Stimulated activated CD8-positive, alpha-beta memory T cell treated with anti-CD3 and anti-CD28 coated beads, Interleukin-2, amount 100 ng/mL, for 48 hours (primary cell): ENCODE measurements at places on chromosomes 2 and 18.

DNA sequence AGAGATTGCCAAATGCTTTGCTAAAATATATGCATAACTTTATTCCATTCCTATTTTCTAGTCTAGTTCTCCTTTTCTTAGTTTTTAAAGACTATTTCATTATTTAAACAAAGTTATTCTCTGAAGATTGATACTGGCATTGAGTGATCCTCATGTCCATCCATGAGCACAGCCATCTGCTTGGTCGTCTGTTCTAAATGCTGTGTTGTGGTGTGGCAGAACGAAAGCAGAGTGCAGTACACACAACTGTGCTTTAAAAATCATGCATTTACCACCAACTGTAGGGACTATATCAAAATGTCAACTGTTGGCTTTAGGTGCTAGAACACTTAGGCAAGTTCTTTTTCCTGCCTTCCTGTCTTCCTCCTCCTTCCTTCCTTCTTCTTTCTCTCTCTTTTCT is 226.6 kb downstream of the ACKR3 start:
- no peak for DNase-seq

DNA sequence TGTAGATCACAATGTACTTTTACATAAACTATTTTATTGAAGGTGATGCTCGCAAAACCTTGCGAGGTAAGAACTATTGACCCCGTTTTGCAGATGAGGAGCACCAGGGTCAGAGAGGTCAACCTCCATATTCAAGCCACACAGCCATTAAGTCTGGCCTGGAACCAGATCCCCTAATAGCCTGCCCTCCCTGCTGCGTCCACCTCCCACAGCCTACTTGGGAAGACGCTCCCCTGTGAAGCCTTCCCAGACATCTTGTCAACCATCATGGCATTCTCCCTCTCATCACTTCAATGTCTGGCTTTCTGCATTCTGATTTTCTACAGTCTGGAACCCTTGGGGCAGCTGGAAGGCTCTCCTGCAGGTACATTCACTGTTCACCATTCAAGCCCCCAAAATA is 101.0 kb downstream of the TTC32 start:
- DNase-seq = no peak

DNA sequence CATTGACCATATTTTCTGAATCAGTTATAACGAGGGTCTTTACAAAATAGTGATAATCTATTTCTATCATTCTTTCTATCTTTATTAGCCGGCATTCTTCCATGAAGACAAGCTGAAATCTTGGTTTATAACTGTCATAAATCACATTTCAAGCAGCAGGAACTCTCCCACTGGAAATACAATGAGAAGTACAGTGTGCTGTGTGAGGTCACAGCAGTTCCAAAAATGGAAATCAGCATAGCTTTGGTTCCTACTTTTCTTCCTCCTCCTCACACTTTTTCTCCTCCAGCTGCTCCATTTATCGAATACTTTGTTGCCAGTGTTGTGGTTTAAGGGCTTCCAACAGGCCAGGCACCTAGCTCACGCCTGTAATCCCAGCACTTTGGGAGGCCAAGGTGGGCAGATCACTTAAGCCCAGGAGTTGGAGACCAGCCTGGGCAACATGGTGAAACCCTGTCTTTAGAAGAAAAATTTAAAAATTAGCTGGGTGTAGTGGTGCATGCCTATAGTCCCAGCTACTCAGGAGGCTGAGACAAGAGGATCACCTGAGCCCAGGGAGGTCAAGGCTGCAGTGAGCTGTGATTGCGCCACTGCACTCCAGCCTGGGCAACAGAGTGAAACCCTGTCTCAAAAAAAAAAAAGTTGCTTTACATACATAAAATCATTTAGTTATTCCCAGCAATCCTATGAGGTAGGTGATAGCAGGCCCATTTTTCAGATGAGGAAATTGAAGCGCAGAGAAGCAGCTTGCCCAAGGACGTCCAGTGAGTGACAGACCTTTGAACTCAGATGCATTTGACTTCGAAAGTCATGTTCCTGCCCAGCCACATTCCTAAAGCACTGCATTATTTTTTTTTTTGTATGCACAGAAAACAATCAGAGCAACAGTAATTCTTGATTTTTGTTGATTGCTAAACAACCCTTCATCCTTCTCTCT is 34.0 kb upstream of the GPR55 start:
- no peak for DNase-seq

- DNase-seq = no peak
Measured at GRCh38 chr2:150485871-150486538, 1.5 kb downstream of the RND3 start.

DNA sequence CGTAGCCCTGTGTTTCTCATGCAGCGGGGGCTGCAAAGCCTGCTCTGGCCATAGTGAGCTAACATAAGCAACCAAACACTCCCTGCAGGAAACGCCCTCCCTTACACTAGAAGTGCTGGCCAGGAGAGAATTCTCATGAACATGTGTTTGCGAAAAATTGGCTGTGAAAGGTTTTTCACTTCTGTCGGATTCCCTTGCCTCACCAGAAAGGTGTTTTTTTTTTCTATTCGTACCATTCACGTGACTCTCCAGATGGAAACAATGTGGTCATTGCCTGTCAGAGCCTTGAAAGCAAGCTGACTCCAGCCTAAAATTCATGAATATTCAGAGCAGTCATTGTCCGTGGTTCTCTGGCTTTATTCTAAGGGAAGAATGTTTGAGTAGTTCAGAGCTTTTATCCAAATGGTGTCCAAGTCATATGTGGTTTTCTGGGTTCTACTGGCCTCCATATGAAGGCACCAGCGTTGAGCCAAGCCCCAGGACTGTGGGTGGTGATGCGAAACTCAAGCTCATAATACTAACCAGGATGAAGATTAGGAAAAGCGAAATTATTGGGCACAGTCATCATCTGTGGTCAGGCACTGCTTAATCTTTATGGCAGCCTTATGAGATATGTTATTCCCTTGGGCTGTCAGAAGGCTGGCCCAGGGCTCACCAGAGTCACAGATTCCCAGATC is 236.4 kb downstream of the ALPK2 start:
- DNase-seq = no peak

- peak; percentile 43 for DNase-seq
Measured at GRCh38 chr18:13446610-13447461, 228.3 kb downstream of the LDLRAD4 start.

GRCh38 chr2:51553476-51553875 is 521.5 kb upstream of the NRXN1 start:
- DNase-seq = no peak

DNA sequence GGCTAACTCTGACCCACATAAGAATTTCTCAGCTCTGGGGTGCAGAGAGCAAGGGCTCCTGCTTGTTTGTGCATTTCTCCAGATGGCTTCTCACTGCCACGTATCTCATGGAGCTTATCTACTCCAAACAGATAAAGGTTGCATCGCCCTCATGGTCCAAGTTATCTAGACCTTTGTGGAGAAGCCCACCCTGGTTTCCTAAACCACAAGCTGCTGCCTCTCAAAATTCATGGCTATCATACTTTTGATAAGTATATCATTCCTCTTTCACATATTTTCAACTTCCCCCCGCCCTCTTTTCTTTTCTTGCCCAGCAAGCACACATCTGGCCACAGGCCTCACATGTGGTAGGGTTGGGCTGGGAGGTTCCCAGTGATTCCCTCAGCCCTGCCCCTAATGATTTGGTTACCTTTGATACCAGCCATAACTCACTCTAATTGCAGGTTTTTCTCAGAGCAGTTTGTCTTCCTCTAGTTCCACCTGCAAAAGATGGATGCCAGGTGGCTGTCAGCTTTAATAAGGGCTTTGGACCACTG is 146.0 kb downstream of the RHBDD1 start:
- DNase-seq = no peak

DNA sequence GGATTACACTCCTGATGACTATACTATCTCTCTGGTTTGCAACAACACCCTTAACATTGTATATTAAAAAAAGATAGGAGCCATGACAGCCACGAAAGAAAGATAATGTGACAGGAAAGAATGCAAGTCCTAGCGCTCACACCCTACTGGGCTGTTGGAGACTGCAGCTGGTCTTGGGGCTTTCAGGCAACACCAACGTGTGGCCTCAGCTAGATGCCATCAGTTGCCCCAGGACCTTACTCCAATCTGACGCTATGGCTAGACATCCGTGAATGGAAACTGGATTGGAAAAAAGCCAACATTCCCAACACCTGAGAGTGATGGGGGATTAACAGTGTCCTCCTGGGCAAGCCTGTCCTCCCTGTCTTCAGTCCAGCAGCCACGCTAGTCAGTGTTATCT is 357.4 kb upstream of the GULP1 start:
- no peak for DNase-seq

- no peak for DNase-seq
Measured at GRCh38 chr2:85921659-85922058, 32.9 kb upstream of the ST3GAL5 start.

GRCh38 chr18:33802955-33803354 is 224.9 kb downstream of the ASXL3 start:
- no peak for DNase-seq

DNA sequence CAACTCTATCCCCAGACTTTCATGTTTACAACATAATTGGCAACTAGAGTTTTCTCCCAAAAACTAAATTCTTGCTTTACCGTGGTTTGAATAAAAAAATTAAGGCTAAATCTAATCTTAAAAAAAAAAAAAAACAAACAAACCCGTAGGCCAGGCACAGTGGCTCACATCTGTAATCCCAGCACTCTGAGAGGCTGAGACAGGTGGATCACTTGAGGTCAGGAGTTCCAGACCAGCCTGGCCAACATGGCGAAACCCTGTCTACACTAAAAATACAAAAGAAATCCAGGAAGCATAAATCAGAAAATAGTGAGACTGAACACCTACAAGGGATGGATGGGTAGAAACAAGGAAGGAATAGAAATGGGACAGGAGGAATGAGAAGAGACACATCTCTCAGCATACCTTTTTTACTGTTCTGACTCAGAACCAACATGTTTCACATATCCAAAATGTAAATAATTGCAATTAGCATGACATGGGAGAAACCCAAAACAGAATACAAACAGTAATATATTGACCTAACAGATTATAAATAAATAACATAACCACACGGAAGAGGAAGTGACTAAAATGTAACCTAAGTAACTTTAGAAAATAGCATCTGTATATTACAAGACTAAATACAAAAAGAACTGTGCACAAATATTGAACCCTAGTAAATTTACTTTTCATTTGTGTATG is 17.5 kb downstream of the MGAT4A start:
- no peak for DNase-seq

GRCh38 chr2:175726223-175726622 is 275.8 kb downstream of the LNPK start:
- DNase-seq = no peak

GRCh38 chr2:204015118-204015843 is 78.7 kb downstream of the ICOS start:
- no peak for DNase-seq

- DNase-seq = no peak
Measured at GRCh38 chr18:5941890-5942289, 46.6 kb upstream of the TMEM200C start.

GRCh38 chr2:107717661-107718060 is 109.0 kb upstream of the RGPD4 start:
- DNase-seq = no peak

- DNase-seq = no peak
Measured at GRCh38 chr18:45201489-45201888, 413.8 kb upstream of the SLC14A2 start.

GRCh38 chr2:10947005-10947440 is 35.3 kb downstream of the KCNF1 start:
- no peak for DNase-seq

DNA sequence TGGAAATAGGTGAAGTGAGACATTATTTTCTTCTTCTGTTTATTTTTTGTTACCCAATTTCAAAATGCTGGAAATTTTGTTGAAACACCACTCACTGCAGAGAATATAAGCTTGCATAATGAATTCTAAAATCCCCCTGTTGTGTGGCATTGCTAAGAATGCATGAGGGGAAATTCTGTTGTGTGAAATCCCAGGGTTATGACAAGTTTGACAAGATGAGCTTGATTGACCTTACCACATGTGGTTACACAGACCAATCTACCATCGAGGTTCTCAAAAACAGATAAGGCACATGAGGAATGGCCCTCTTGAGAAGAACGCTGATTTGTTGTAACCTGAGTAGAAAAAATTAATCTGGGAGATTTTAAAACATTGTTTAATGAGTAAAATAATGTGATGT is 261.6 kb upstream of the MMADHC start:
- no peak for DNase-seq

- DNase-seq = no peak
Measured at GRCh38 chr2:112784199-112785189, at the start of gene IL1A. TSS of gene IL1A (minus strand) at chr2:112784493. CDS start at chr2:112783770, 723 bp downstream.

GRCh38 chr2:95046371-95047112 is 21.0 kb downstream of the MAL start:
- DNase-seq = no peak

- no peak for DNase-seq
Measured at GRCh38 chr2:151799886-151800292, 28.3 kb downstream of the ARL5A start.

DNA sequence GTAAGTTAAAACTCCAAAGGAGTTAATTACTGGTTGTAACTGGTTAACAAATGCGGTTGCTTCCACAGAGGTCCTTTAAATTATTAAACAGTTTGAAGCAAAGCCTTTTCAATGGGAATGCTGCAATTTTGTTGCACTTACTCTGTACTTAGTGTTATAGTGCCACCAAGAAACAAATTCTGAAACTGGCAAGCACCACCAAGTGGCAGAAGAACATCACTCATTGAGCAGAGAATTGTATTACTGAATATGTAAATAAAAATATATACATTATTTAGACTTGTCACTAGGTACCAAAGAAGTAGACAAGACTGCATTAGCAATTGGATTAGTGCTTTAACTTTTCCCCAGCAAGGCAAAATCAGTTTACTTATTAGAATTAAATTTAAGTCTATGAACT is 2.6 kb upstream of the TMEFF2 start:
- no peak for DNase-seq

GRCh38 chr2:10810202-10811161 is 2.1 kb downstream of the PDIA6 start:
- DNase-seq = no peak

DNA sequence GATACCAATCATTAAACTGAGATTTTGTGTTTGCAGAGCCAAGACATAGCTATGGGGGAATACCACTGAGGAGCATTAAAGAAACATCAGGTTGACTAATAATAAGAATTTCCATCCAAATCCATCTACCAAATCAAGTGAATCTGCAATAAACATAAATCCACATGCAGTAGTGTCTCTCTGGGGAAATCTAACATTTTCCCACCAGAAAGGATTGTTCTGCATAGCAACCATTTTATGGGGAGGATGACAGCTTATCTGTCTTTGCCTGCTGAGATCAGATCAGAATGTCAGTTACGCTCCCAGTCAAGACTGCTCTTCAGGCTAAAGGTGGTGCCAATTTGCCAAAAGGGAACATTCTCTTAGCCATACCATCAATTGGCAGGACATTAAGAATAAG is 1098.9 kb upstream of the CHAC2 start:
- no peak for DNase-seq

DNA sequence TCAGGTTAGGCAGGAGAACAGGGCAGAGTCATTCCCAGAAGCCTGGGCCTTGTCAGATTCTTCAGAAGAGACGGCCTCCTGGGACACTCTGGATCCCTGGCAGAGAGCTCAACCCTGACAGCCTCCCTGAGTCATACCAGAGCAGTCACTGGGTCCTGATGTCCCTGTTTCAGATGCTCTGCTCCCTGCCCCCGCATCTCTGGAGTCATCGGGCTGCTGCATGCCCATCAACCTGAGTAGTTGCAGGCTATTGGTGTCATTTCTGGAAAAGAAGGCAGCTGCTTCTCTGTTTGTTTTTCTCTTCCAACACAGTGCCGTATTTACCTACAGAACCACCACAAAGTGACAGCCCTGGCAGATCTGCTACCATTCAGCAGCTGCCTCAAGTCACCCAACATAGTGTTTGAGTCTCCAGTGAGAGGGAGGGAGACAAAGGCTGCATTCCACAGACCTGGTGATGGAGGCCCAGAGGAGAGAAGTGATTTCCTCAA is 145.1 kb downstream of the B3GNT2 start:
- no peak for DNase-seq
